ENCODE measurements at places on chromosomes 2 and 18.

DNA sequence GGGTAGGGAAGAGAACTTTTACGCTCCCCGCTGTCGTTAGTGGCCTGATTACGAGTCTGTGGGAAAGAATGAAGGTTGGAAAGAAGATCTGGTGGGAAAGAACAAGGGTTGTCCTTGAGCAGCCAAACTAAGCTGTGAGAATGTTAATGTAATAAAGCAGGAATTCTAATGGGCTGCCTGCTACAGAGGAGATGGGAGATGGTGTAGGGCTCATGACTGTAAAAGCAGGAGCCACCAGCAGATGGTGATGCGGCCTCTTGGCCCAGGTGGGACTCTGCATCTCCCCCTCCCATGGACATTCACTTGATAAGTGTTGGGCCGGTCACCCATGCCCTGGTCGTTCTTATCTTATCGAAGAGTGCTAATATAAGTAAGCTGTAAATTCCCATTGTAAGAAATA lies 150.0 kb downstream of the NEDD4L start:
- peak; percentile 72 for DNase-seq

DNA sequence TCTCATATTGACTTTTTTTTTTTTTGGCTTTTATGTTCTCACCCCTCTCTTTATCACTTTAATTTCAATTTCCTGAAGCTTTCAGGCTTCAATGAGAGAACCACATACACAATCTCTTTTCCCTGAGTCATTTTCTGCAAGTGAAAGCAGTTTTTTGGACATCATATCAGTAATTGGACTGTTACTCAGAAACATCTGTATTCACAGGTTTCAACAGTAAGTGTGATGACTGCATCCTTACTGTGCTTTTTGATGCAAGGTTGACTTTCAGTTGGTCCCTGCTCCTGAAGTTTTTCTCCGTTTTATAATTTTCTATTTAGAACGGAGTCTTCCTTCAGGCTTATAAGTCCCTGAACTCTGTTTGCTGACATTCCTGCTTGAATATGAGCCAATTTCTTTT lies 70.5 kb upstream of the CCBE1 start:
- no peak for DNase-seq

GRCh38 chr2:129008055-129008880 lies 689.6 kb upstream of the HS6ST1 start:
- DNase-seq, result no peak

- DNase-seq, result no peak
Measured at GRCh38 chr2:75142081-75142480, 57.2 kb downstream of the TACR1 start.
